Thymus (tissue), 14 donors: ENCODE measurements at places on chromosomes 3 and 15. TPM values are rescaled to one million over a fixed set of nuclear protein-coding genes. Genes with fewer than 3 reads are reported as not detected.

Gene CTXND1
- polyA plus RNA-seq = 0.07 TPM

Gene XRN1
- polyA plus RNA-seq = 12.2 TPM

Gene ATRIP
- polyA plus RNA-seq = 8.4 TPM

Gene PLCL2
- 7.0 TPM for polyA plus RNA-seq

Gene PLD1
- polyA plus RNA-seq = 5.0 TPM

Gene STRIT1
- 0.32 TPM for polyA plus RNA-seq

Gene ARHGEF26
- polyA plus RNA-seq = 3.5 TPM

Gene ZNF106
- 8.6 TPM for polyA plus RNA-seq

Gene GAP43
- polyA plus RNA-seq = 0.68 TPM

Gene DNAH12
- 1.2 TPM for polyA plus RNA-seq

Gene PSTPIP1
- 54.8 TPM for polyA plus RNA-seq

Gene FAM174B
- 8.8 TPM for polyA plus RNA-seq

Gene KATNBL1
- polyA plus RNA-seq = 37.5 TPM

Gene TM4SF18
- polyA plus RNA-seq = 0.66 TPM

Gene COL6A6
- polyA plus RNA-seq = 0.25 TPM

Gene TNFSF10
- 38.4 TPM for polyA plus RNA-seq

Gene CFAP161
- 0.37 TPM for polyA plus RNA-seq

Gene PRSS50
- polyA plus RNA-seq = 0.27 TPM

Gene ST8SIA2
- polyA plus RNA-seq = 0.48 TPM

Gene FURIN
- 36.7 TPM for polyA plus RNA-seq

Gene RTP3
- polyA plus RNA-seq = 0.07 TPM

Gene CMTM8
- polyA plus RNA-seq = 16.2 TPM

Gene ITIH1
- 3.4 TPM for polyA plus RNA-seq

Gene LMAN1L
- 0.41 TPM for polyA plus RNA-seq

Gene TEX55
- polyA plus RNA-seq = not detected

Gene SLC6A6
- polyA plus RNA-seq = 5.2 TPM
